ENCODE measurements at places on chromosomes 5 and 9. TPM values are rescaled to one million over a fixed set of nuclear protein-coding genes. Genes with fewer than 3 reads are reported as not detected.

- no peak for DNase-seq
Measured at GRCh38 chr5:949815-950560, 57.3 kb downstream of the TRIP13 start.

DNA sequence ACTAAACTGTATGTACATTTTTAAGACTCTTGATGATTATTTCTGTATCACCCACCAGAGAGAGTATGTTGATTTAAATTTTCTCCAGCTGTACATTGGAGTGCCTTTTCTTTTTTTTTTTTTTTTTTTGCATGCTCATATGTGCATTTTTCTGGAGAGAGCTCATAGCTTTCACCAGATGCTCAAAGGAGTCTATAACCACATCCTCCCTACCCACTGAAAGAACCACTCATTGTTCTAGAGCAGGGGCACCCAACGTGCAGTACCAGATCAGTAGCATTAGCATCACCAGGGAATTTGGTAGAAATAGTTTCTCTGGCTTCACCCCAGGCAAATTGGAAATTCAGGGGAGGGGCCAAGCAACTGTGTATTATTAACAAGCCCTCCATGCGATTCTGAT lies 53.9 kb upstream of the TMEM171 start:
- no peak for DNase-seq

GRCh38 chr9:98084396-98084795 lies 27.9 kb downstream of the NANS start:
- no peak for DNase-seq

DNA sequence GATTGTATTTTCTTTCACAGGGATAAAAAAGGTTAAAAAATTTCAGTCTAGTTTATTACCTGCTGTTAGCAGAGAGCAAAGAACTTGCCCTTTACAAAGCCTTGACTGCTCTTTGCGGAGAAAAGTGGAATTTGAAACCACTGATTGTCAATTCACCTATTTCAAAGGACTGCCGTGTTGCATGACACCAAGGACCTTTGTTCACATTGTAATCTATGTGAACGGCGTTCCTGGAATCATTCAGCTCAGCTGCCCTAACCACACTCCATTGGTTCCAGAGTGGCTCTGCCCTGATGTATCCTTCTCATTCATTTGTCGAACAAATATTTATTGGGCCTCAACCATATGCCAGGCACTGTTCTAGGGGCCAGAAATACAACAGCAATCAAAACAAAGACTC lies 377.5 kb upstream of the RFX3 start:
- DNase-seq: no peak

GRCh38 chr5:147818290-147818689 lies 13.2 kb downstream of the SPINK1 start:
- DNase-seq: no peak

DNA sequence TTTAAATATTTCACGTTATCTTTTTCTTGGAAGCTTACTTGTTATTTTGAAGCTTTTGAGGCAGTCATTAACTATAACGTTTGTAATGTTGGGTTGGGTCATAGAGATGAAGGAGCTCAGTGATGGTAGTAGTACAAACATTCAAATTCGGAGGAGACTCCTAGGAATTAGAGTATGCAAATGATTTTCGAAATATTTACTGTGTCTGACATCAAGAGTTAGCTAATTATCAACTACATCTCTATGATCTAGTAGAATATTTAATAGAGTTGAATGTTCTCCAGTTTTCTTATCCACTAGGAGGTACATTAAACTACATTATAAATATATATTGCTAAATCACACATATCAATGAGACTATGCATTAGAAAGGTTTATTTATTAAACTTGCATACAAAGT lies 28.8 kb upstream of the C5orf24 start:
- no peak for DNase-seq

DNA sequence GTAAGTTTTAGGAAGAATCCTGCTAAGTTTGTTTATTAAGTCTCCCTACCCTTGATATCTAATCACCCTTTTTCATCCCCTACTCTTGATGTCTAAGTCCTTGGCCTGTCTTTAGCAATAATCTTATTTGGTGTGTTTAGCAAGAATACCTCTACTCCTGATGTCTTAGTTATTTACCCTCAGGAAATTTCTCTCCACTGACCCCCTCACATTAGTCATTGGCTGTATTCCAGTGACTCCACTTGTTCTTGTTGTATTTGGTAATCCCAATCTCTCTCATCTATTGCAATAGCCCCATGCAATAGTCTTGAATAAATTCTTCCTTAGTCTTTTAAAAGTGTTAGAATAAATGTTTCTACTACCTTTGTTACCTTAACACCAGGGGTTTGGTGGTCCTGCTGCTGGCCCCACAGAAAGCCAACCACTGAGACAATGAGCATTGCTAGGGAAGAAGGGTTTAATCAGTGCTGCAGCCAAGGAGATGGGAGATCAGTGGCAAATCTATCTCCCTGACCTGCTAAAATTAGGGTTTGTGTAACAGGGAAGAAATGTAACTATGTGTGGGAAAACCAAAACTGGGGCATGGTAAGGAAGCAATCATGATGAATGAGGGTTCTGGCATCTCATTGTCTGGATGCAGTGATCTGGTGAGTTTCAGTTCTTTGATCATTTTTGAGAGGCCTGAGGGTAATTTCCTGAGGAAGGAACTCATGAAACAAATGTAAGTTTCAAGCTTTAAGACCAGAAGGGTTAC lies 236.4 kb upstream of the DAB2 start:
- DNase-seq: no peak

The SPATA31D4 gene
- not detected for polyA plus RNA-seq
